ENCODE measurements at places on chromosomes 3 and 15.

DNA sequence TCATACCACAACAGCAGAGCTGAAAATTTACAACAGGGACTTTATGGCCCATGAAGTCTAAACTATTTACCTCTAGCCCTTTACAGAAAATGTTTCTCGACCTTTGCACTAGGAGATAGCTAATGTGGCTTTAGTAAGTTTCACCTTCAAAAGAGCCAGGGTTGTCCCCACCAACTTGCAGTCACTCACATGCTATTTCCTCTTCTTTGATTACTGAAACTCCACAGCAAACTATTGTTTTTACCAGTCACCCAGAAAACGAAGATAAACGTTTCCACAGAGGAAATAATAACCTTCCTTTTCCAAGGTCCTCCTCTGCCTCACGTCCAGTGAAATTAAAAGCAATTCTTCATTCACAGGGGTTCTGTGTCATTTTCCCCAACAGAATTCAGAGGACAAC lies 48.2 kb downstream of the WWTR1 start:
- DNase-seq, result no peak

GRCh38 chr3:24263069-24263668 lies 231.5 kb downstream of the THRB start:
- no peak for DNase-seq

- DNase-seq, result no peak
Measured at GRCh38 chr3:165883117-165883516, 45.9 kb upstream of the BCHE start.

GRCh38 chr3:124995460-124995994 lies 60.3 kb downstream of the HEG1 start:
- DNase-seq, result peak; percentile 50

DNA sequence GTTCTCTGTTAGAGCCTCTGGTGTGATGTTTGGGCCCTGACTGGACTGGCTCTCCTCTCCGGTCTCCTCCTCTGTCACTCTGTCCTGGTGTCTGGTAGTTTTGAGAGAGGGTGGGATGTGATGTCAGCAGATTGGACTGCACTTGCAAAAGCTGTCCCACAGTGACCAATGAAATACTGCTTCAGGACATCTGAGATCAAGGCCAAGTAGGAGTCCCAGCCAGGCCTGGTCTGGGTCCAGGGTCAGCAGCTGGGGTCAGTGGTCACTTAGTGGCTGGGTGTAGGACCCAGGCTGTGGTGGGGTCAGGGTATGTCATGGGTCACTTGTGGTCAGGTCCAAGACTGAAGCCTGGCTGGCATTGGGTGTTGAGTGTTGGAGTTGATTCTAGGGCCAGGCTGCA lies 20.9 kb downstream of the ALDH1L1 start:
- DNase-seq, result no peak

GRCh38 chr3:71010726-71011455 lies 572.6 kb downstream of the FOXP1 start:
- DNase-seq, result peak; percentile 83

- DNase-seq, result no peak
Measured at GRCh38 chr3:194067949-194068362, 68.0 kb upstream of the HES1 start.

GRCh38 chr15:77983708-77984445 lies 93.6 kb downstream of the TBC1D2B start:
- DNase-seq, result no peak

- no peak for DNase-seq
Measured at GRCh38 chr3:13705051-13705450, 156.1 kb downstream of the FBLN2 start.

GRCh38 chr3:126537116-126537729 lies 13.3 kb downstream of the CHST13 start:
- no peak for DNase-seq

GRCh38 chr3:101643009-101643844 lies 33.7 kb downstream of the ZBTB11 start:
- no peak for DNase-seq

- DNase-seq, result no peak
Measured at GRCh38 chr15:85404176-85404917, 23.9 kb downstream of the AKAP13 start.

All from stimulated activated CD4-positive, alpha-beta T cell treated with anti-CD3 and anti-CD28 coated beads, Interleukin-15, amount 100 ng/mL, for 24 hours (primary cell).